ENCODE measurements at places on chromosomes 3 and 15.

- DNase-seq: no peak
Observed at GRCh38 chr3:152835601-152836102, 721 bp downstream of the P2RY1 start.

- DNase-seq: no peak
Observed at GRCh38 chr15:74593122-74593521, 22.5 kb upstream of the CLK3 start.

DNA sequence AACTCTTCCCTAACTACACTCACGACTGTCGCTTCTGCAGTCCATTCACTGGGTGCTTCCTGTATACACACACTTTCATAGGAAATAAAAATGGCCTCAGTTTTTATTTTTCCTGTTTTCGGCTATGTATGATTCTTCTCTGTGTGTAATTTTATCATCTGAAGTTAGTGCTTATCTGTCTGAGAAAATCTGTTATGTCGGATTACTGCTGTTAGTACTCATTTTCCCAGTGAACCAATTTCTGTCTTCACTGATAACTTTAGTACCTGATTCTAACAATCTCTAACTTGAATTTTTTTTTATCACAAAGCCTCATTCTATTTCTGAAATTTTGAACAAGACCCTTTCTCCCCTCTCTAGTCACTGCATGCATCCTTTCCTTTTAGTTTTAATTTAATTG, 20.9 kb downstream of the RAB5A start:
- no peak for DNase-seq

- DNase-seq: no peak
Observed at GRCh38 chr3:7876741-7877297, 624.8 kb upstream of the LMCD1 start.

DNA sequence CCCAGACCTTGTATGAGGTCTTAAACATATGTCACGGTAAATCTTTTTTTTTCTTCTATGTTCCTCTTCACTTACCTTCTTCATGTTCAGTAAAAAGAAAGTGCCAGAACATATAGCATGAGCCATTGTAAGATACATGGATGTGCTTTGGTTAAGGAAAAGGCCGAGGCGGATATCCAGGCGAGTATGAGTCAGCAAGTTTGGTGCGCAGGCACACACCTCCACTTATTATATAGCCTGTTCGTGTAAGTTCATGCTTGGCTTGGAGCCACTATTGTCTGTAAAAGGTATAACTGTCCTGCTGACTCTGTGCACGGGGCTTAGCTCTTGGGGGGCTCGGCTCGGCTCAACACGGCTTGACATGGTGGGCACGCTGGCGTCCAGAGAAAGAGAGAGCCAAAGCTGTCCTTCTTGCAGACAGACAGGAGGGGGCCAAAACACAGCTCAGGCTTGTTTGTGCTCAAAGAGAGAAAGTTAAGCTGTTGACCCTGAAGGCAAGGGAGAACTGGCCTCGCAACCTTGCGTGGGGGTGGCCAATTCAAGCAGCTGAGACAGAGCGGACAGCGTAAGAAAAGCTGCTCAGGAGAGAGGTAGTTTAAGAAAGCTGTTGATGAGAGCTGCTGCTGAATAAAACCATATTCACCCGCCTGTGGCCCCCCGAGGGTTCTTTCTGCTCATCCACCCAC, 251.2 kb downstream of the SLC9A9 start:
- DNase-seq: no peak

All from stimulated activated CD8-positive, alpha-beta memory T cell treated with anti-CD3 and anti-CD28 coated beads, Interleukin-2, amount 100 ng/mL, for 48 hours (primary cell).